ENCODE measurements at places on chromosomes 16 and 17.
A peak's percentile ranks its signal among the peaks of the same experiment; 100 is the strongest.

DNA sequence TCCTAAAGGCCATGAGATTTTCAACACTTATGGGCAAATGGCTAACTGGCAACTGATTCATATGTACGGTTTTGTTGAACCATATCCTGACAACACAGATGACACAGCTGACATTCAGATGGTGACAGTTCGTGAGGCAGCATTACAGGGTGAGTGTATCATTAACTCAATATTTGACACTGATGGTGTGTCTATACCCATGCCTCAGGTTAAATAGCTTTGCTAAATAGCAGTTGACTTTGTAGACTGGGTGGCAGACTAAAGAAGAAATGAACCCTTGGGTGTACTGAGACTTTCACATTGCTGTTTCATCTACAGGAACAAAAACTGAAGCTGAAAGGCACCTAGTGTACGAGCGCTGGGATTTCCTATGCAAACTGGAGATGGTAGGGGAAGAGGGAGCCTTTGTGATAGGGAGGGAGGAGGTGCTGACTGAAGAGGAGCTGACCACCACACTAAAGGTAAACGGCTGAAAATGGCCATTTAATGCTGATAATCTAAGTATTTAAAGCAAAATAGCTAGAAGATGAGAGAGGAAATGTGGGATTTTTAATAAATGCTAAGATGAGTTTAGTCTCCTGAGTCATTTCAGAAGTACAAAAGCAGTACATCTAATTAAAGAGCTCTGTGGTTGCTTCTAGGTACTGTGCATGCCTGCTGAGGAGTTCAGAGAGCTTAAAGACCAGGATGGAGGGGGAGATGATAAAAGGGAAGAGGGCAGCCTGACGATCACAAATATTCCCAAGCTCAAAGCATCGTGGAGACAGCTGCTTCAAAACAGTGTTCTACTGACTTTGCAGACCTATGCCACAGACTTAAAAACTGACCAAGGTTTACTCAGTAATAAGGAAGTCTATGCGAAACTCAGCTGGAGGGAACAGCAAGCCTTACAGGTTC lies 3.0 kb downstream of the SETD6 start:
- DNase-seq, result no peak

DNA sequence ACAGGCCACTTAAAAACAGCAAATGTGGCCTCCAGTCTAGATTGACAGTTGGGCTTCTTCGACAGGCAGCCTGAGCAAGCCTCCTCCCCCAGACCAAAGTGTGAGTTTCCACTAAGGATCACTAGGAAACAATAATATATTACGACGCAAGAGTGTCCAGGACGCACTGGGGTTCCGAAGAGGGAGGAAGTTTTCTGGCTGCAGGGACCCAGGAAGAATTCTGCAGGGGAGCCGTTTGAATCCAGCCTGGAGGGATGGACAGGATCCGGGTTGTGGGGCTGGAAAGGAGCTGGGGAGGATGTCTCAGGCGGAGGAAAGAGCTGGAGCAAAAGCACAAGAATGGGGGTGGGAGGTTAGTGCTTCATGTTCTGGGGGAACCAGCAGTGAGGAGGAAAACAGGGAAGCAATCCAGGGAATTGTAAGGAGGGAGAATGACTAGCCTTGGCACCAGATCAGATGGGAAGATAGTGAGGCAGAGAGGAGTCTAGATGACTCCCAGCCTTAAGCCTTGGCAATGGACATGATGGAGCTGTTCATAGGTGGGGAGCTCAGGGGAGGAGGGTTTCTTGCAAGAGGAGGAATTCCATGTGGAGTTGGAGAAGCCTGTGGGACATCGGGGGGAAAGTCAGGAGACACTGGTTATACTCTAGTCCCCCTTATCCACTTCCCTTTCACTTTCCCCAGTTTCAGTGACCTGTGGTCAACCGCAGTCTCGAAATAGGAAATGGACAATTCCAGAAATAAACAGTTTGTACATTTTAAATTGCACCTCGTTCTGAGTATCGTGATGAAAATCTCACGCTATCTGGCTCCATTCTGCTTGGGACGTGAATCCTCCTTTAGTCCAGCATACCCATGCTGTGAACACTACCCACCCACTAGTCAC lies 26.6 kb downstream of the NGFR start:
- DNase-seq, result no peak

GRCh38 chr17:50257676-50258224 lies 16.5 kb upstream of the TMEM92 start:
- DNase-seq, result no peak

GRCh38 chr16:709566-710499 lies 4.2 kb upstream of the FBXL16 start:
- DNase-seq, result no peak

DNA sequence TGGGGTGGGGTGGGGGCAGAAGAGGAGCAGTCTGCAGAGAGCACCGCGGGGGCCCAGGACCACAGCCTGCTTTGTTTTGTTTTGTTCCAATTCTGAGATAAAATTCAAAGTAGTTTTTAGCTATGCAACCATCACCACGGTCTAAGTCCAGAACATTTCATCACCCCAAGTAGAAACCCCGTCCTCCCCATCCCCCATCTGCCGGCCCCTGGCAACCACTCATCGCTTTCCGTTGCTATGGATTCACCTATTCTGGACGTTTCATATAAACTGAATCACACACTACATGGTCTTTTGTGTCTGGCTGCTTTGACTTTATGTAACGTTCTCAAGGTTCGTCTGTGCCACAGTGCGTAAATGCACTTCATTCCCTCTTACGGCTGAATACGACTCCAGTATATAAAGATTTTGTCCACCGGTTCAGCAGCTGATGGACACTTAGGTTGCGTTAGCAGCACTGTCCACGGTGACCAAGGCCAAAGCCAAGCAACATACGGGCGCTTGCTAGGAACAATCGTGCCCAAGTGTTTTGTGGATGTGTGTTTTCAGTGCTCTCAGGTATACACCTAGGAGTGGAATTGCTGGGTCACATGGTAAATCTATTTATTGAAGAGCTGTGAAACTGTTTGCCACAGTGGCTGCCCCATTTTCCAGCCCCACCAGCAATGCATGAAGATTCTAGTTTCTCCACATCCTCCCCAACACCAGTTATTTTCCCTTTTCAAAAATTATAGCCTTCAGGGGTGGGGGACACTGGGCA lies 27.7 kb upstream of the RASD1 start:
- DNase-seq, result peak; percentile 65

DNA sequence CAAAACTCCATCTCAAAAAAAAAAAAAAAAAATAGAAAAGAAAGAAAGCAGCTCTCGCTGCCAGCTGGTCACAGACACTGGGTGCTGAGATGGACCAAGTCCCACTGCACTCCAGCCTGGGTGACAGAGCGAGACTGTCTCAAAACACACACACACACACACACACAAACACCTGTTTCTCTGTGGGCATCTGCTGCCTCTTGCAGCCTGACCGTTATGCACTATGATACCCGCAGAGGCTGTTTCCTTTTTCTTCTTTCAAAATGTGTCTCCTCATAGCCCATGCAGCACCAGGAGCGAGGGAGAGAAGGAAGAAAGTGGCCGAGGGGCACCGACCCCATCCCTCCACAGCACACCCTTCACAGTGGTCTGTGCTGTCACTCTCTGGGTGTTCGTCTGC lies 36.9 kb upstream of the KLHDC4 start:
- DNase-seq, result no peak

DNA sequence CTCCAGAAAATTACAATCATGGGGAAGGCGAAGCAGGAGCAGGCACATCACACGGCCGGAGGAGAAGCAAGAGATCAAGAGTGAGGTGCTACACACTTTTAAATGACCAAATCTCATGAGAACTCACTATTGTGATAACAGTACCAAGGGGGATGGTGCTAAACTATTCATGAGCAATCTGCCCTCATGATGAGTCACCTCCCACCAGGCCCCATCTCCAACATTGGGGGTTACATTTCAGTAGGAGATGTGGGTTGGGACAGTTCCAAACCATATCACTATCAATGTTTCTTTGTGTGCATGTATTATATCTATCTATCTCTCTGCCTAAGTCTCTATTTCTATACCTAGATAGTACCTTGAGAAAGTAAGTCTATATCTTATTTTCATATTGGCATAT lies 724.8 kb downstream of the CDH11 start:
- DNase-seq, result no peak

GRCh38 chr16:52690468-52690867 lies 143.5 kb upstream of the TOX3 start:
- no peak for DNase-seq

- no peak for DNase-seq
Measured at GRCh38 chr16:708019-708418, 2.4 kb upstream of the FBXL16 start.

GRCh38 chr17:78479369-78479768 lies 97.8 kb downstream of the DNAH17 start:
- no peak for DNase-seq

- no peak for DNase-seq
Measured at GRCh38 chr17:75722542-75723095, 1.4 kb downstream of the ITGB4 start.

DNA sequence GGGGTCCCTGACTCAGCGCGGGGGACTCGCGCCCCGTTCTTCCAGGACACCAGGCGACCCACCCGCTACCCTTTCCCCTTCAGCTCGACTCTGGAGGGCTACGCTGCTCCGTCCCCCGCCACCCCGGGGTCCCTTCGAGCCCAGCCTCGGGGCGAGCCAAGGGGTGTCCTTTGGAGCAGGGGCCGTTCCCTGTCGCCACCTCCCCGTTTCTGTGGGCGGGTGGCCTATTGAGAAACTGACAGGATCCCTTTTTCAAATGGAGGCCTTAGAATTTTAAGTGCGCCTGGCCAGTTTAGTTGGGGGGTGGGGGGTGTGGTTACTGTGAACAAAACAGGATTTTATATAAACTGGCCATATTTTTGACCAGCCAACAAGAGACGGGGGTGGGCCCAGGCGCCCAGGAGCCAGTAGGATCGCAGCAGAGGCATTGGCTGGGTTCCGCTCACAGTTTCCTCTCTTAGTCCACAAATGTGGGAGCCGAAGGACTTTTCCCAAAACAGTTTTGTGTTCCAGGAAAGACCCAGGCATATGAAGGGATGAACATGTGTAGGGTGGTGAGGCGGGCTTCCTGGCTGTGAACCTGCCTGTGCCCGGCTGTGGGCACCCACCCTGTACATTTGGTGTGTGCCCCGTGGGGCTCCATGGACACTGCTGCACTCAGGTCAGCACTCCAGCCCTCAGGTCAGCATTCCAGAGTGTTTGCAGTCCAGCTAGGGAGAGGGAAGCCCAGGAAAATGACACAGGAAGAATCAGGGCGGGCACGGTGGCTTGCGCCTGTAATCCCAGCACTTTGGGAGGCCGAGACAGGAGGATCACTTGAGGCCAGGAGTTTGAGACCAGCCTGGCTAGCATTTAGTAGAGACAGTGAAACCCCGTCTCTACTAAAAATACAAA lies 722 bp upstream of the TIMP2 start:
- DNase-seq, result no peak

DNA sequence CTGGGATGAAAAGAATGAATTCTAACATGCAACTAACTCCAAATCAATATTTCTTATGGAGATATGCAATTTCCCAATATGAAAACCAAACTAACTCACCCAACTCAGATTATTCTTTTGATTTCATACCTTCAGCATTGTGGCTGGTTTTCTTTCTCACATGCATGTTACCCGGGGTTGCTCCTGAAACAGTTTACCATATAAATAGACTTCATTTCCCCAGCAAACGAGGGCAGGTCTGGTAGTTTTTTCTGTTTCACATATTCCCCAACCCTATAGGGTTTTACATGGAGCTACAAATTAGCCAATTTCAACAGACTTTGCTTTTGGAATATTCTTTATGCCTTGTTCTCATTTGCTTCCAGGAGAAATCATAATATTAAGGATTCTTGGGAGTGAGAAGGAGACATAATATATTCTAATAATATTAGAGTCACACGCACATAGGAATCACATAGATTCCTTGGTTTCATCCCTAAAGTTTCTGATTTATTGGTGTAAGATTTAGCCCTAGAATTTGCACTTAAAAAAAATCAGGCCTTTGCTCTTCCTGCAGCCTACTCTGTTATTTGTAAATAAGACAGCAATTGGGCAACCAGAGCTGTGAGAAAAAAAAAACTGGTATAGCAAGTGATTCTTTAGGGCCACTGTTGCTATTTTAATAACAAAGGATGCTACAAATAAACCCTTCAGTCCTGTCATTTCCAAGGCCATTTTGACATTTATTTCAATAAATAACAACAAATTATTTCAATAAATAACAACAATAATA lies 60.3 kb upstream of the FAM20A start:
- no peak for DNase-seq

GRCh38 chr16:51756447-51757123 lies 605.5 kb upstream of the SALL1 start:
- no peak for DNase-seq

GRCh38 chr16:26863931-26864330 lies 202.8 kb upstream of the C16orf82 start:
- DNase-seq, result peak; percentile 9

DNA sequence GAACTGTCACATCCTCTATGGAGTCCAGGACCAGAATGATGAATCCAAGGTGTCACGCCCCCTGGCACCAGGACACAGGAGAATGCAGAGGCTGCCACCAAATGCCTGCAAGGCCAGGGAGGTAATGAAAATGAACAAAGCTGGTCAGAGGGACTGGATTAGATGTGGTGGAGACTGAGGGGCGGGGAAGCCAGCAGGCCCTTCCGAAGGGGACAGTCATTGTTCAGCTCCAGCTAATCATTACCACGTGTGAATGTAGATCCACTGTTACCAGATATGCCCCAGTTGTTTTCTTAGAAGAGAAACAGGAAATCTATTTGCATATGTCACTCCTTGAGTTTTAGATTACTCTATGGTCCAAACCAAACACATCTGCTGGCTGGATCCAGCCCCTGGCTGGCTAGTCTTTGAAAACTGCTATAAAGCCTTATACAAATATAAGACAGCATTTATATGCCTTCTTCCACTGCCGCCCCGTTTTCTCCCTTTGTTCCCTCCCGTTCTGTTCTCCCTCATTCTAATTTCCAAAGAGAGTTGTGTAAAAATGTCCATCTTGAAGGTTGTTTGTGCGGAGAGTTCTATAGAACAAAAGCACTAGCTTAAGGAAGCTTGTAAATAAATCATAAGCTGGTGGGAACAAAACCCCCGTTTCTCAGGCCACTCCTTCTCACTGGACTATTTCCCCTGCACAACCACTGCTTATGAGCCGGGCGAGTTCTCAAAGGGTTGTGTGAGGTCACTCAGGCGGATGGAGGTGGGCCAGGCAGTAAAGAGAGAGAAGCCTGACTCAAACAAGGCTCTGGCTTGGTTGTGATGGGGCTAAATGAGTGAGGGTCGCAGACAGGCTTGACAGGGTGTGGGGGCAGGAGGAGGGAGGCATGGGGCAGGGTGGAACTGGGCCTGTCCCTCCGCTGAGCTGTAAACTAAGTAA lies 14.2 kb downstream of the CRYM start:
- no peak for DNase-seq

DNA sequence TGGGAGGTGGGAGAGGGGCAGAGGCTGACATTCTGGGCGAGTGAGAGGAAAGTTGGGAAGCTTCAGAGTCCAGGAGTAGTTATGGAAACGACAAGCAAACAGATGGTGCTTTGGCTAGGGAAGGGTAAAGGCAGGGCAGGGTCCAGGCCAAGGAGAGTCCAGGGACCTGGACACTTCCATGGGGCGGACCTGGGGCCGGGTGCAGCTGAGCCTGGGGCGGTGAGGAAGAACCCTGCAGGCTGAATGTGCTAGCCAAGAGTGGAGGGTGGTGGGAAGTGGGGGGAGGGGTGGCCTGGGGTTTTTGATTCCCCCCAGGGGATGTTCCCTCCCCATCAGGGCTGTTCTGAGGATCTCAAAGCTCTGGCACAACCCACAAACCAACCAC lies 2.6 kb downstream of the PPP1R9B start:
- no peak for DNase-seq
